ENCODE measurements at places on chromosomes 5 and 9.

- DNase-seq = no peak
Measured at GRCh38 chr5:120405923-120406322, 58.2 kb upstream of the PRR16 start.

DNA sequence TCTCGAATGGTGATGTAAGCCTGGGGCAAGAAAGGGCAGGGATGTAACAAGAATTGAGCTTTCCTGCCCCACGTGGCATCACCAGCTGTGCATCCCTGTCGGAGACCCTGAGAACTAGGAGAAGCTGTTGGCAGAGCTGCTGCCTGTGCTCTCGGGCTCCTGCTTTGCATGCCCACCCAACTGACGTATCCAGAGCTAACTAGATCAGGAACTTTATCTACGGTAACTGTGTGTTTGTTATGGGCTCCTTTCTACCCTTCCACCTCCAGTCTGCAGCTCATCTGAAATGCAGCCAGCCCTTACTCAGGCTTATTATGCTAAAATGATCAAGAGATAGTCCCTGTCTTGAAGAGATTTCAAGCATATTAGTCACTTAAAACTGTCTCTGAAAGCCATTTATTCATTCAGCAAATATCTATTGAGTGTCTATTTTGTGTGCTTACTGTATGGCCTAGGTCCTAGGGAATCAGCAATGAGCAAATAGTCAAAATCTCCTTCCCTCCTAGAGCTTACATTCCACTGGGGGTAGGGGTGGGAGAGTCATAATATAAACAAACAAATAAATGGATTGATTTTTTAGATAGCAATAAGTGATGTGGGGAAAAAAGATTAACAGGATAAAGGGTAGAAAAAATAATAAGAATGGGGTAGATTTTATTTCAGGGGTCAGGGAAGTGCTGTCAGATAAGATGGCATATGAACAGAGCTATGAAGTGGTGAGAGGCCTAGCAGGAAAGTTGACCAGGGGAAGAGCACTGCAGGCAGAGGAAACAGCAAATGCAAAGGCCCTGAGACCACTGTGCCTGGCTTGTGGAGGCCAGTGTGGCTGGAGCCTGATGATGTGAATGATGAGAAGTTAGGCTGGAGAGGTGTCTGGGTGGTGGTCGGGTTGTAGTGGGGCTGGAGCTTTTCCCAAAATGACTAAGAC lies 118.2 kb downstream of the GALNT10 start:
- no peak for DNase-seq

DNA sequence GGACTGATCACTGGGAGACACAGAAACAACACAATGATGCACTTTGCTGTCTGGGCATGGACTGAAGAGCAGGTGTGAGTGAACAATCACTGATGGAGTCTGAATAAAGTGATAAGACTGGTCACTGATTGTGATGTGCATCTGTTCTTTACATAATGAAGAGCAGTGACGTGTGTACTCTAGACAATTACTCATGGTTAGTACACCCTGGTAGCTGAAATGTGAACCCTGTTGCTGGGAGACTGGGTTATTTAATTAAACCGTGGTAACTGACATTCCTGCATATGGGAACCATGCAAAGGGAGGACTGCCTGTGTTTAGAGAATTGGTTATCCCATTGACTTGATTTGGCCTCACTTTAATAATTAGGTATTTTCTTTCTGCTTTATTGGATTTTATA lies 202.9 kb downstream of the NR2F1-AS1 start:
- DNase-seq = no peak

GRCh38 chr5:150757087-150757649 lies 1.6 kb downstream of the DCTN4 start:
- no peak for DNase-seq

DNA sequence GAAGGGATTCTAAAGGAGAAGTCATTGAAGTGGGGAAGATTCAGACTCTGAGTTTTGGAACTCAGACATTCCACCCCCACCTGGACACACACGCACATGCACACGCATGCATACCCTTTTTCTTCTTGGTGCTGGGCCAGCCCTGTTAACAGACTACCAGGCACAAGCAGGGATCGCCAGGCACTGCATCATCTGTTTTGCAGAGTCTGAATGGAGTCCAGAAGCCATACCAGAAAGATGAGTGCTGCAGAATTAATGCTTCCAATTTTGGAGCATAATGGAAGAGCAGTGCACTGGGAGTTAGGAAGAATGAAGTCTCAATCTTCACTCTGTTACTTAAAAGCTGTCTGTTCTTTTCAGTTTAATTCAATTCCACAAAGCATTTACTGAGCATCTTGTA lies 95.5 kb downstream of the PDE8B start:
- no peak for DNase-seq

- DNase-seq = no peak
Measured at GRCh38 chr5:154944716-154945115, 3.8 kb downstream of the MRPL22 start.
